Endothelial cell of umbilical vein (primary cell): ENCODE measurements at places on chromosomes 7 and 10. TPM values are rescaled to one million over a fixed set of nuclear protein-coding genes. Genes with fewer than 3 reads are reported as not detected.

Gene CYP3A7
- total RNA-seq: not detected in 2 replicates

Gene TBXAS1
- total RNA-seq: 2.3 and 4.3 TPM in 2 replicates

DNA sequence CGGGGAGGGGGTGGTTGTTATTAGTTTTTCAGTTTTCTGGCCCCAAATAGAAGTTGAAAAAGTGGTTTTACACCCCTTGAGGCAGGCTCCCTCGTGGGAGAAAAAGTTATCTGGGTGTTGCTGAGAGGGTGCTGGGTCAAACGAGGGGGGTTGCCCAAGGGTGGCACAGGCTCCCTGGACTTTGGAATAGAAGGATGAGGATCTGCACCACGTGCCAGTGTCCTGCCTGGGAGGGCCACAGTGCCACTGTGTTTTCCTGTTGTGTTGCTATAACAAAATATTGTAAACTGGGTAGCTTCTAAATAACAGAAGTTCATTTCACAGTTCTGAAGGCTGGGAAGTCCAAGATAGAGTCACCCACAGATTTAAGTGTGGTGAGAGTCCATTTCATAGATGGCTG is 181.9 kb downstream of the CXCL12 start:
- no peaks in the 10 kb centered on the region for H3K27me3 ChIP-seq
- H3K36me3 ChIP-seq: no peaks in the 10 kb centered on the region
- no peak overlapping the region for H3K27ac ChIP-seq
- no peak for DNase-seq
- no peaks in the 10 kb centered on the region for H3K4me1 ChIP-seq
- H3K4me3 ChIP-seq: no peak overlapping the region

GRCh38 chr7:50723888-50724287 is 58.8 kb downstream of the GRB10 start:
- no peaks in the 10 kb centered on the region for H3K36me3 ChIP-seq
- DNase-seq: no peak
- H3K27me3 ChIP-seq: no peaks in the 10 kb centered on the region

Gene OR2A1
- total RNA-seq: not detected in 2 replicates

DNA sequence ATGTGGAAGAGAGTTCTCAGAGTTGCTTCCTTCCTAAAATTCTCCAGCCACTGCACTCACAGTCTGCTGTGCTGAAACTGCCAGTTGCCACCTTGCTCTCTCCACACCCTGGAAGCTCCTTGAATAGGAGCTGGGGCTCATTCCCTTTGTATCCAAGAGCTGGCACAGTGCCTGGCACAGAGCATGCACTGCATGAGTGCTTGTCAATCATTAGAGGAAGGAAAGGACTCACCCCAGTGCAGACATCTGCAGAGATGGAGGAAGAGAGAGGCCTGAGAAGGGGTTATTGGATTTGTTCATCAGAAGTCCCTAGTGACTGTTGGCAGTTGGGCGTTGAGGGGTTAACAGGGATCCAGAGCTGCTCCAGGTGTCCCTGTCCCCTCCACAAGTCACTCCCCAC is 41.7 kb upstream of the DUSP5 start:
- H3K27ac ChIP-seq: no peak overlapping the region
- peaks cover 29% of the 10 kb centered on the region for H3K4me1 ChIP-seq
- DNase-seq: peak; percentile 62
- H3K36me3 ChIP-seq: no peaks in the 10 kb centered on the region
- no peak overlapping the region for H3K4me3 ChIP-seq

Gene C10orf62
- not detected in 2 replicates for total RNA-seq

Gene CYP2E1
- total RNA-seq: not detected in 2 replicates

DNA sequence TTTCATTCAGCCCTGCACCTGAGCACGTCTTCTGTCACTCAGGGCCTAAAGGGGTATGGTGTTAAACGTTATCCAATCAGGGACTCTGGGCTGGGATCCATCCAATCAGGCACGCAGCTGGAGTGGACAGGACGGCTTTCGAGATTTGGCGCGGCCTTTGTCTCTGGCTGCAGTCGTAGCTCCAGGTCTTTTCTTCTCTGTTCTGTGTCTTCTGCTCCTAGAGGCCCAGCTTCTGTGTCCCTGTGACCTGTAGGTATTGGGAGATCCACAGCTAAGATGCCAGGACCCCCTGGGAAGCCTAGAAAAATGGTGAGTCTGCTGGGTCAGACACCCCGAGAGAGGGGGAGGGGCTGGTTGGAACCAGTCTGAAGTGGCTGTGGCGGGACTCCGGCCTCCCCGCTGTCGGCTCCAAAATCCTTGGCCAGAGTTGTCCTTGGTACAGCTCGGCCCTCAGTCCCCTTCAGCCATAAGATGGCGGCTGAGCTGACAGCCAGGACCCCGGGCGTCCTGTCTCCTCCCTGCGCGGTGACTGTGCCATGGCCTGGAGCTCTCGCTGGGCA is 11.7 kb upstream of the ZNF680 start:
- no peaks in the 10 kb centered on the region for H3K36me3 ChIP-seq
- no peak overlapping the region for H3K4me3 ChIP-seq
- peak; percentile 8 for DNase-seq
- H3K4me1 ChIP-seq: no peaks in the 10 kb centered on the region
- peaks cover 3% of the 10 kb centered on the region for H3K27me3 ChIP-seq

GRCh38 chr7:36613031-36613614 is 111.2 kb downstream of the AOAH start:
- H3K27me3 ChIP-seq: no peaks in the 10 kb centered on the region
- H3K4me3 ChIP-seq: no peak overlapping the region
- no peak for DNase-seq
- no peaks in the 10 kb centered on the region for H3K4me1 ChIP-seq
- H3K27ac ChIP-seq: no peak overlapping the region

DNA sequence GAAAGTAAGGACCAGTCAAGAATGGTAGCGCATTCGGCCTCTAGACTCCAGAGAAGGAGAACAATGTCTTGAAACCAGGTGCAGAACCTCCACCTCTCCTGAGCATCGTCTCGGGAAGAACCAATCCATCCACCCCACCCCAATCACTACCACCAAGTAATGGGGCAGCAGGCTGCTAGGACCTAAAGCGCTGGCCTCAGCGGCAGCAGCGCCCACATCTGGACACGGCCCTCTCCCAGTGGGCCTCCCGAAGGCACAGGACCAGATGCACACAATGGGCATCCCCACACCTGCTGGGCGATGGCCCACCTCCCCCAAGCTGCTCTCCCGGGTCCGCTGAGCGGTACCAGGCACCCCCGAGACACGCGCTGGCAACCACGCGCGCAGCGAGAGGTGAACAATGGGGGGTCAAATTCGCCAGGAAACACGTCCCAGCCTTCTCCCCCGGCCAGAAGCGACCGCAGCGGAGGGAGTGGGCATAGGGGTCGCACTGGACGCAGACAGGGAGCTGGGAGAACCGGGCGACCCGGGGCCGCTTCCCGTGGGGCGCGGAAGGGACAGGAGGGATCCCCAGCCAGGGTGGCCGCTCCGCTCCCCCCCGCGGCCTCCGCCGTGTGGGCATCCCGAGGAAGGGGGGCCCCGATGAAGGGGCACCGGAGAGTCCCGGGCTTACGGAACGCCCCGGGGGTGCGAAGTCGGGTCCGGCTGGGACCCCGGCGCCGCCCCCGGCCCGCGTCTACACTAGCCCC is 506 bp downstream of the CTTNBP2 start:
- H3K27me3 ChIP-seq: peaks cover 42% of the 10 kb centered on the region
- peaks cover 12% of the 10 kb centered on the region for H3K4me1 ChIP-seq
- H3K4me3 ChIP-seq: peak overlapping the region; percentile 50
- H3K36me3 ChIP-seq: no peaks in the 10 kb centered on the region

Gene PRPS1L1
- not detected in 2 replicates for total RNA-seq

Gene TDRD1
- not detected in 2 replicates for total RNA-seq

- H3K4me1 ChIP-seq: peaks cover 33% of the 10 kb centered on the region
- peak overlapping the region; percentile 92 for H3K27ac ChIP-seq
- H3K4me3 ChIP-seq: no peak overlapping the region
- H3K36me3 ChIP-seq: no peaks in the 10 kb centered on the region
- peak; percentile 12 for DNase-seq
- H3K27me3 ChIP-seq: no peaks in the 10 kb centered on the region
These were observed 27.9 kb downstream of the GTF2IRD1 start for GRCh38 chr7:74481458-74482196.

DNA sequence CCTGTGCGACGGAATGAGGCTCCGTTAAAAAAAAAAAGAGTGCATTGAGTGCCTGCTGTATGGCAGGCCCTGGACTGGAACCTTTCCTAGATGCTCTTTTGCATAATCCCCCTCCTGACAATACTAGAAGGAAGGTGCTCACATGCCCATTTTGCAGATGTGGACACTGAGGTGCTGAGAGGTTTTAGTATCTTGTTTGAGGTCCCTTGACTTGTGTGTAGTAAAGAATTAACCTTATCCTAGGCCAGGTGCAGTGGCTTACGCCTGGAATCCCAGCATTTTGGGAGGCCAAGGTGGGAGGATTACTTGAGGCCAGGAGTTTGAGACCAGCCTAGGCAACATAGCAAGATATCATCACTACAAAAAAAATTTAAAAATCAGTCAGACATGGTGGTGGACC is 46.6 kb downstream of the TMEM130 start:
- H3K36me3 ChIP-seq: no peaks in the 10 kb centered on the region
- no peak overlapping the region for H3K4me3 ChIP-seq
- no peak for DNase-seq
- H3K27me3 ChIP-seq: no peaks in the 10 kb centered on the region
- no peaks in the 10 kb centered on the region for H3K4me1 ChIP-seq

Gene MCM10
- total RNA-seq: 28.7 and 31.6 TPM in 2 replicates

- H3K4me3 ChIP-seq: peak overlapping the region; percentile 70
- H3K27me3 ChIP-seq: no peaks in the 10 kb centered on the region
- H3K36me3 ChIP-seq: no peaks in the 10 kb centered on the region
- H3K4me1 ChIP-seq: peaks cover 25% of the 10 kb centered on the region
- DNase-seq: peak; percentile 70
These were observed 1.2 kb downstream of the HIPK2 start for GRCh38 chr7:139776486-139777132.

GRCh38 chr10:44385696-44386441 is 972 bp upstream of the CXCL12 start:
- H3K27ac ChIP-seq: no peak overlapping the region
- DNase-seq: no peak
- no peaks in the 10 kb centered on the region for H3K36me3 ChIP-seq

DNA sequence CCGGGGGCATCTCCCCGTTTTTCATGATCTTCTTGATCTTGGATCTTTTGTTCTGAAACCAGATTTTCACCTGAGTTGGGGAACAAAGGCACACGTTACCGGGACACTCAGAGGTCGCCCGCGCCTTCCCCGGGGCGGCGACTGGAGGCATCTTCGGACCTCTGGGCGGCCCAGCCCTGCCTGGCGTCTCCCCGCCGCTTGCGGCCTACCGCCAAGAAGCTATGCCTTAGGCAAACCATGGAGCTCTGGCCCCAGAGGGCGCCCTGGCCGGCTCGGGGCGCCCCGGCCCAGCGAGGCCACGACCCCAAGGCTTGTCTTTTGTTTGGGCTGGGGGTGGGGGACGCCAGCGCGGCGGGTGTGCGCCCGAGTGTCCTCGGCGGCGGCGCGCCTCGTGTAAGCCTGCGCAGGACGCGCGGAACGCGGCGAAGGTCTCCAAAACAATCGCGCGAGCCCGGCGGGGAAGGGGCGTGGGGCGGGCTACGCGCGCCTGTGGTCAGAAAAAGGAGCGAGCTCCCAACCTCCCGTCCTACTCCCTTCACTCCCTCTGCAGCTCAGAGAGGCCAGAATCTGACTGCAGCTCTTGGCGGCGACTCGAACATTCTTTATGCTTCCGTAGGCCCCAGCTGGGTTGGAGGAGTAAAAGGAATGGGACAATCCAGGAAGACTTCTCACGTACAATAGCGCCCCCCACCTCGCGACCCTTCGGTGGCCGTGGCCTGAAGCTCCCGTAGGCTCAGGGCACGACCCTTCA is 3.5 kb downstream of the DLX5 start:
- no peak for DNase-seq
- H3K4me1 ChIP-seq: no peaks in the 10 kb centered on the region
- no peak overlapping the region for H3K27ac ChIP-seq
- no peak overlapping the region for H3K4me3 ChIP-seq
- H3K27me3 ChIP-seq: peaks cover 98% of the 10 kb centered on the region
- H3K36me3 ChIP-seq: no peaks in the 10 kb centered on the region

Gene MMD2
- not detected in 2 replicates for total RNA-seq

Gene SEMA3A
- 1.2 and 1.7 TPM in 2 replicates for total RNA-seq

Gene CNNM1
- not detected in 2 replicates for total RNA-seq

GRCh38 chr7:103632972-103633371 is 187.0 kb upstream of the SLC26A5 start:
- no peaks in the 10 kb centered on the region for H3K27me3 ChIP-seq
- H3K4me1 ChIP-seq: peaks cover 20% of the 10 kb centered on the region
- H3K36me3 ChIP-seq: no peaks in the 10 kb centered on the region
- peak; percentile 48 for DNase-seq

DNA sequence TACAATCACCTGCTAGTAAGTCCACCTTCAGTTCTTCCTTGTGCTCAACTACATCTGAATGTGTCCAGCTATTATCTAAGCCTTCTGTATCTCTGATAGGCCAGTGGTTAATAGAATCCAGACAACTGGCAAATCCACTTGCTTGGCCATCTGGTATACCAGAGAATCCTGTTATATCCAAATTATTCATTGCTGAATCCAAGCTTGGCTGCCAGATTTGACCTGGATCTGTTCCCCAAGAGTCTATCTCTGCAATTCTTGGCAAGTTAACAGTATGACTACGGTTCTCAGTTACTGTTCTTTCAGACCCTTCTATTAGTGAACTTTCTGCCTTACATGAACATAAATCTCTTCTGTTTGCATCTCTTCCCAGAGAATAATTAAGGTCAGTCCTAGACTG is 154.6 kb upstream of the TARP start:
- H3K27me3 ChIP-seq: no peaks in the 10 kb centered on the region
- no peak overlapping the region for H3K27ac ChIP-seq
- H3K4me3 ChIP-seq: no peak overlapping the region
- H3K36me3 ChIP-seq: no peaks in the 10 kb centered on the region
- no peak for DNase-seq

GRCh38 chr7:106012935-106013439 is 49.9 kb downstream of the CDHR3 start:
- H3K27ac ChIP-seq: no peak overlapping the region
- no peak for DNase-seq
- H3K36me3 ChIP-seq: no peaks in the 10 kb centered on the region
- H3K4me1 ChIP-seq: peaks cover 2% of the 10 kb centered on the region
- H3K27me3 ChIP-seq: peaks cover 24% of the 10 kb centered on the region

- H3K4me1 ChIP-seq: no peaks in the 10 kb centered on the region
- no peak for DNase-seq
- no peak overlapping the region for H3K27ac ChIP-seq
- no peak overlapping the region for H3K4me3 ChIP-seq
These were observed 25.6 kb downstream of the PAPOLB start for GRCh38 chr7:4836206-4836661.

Gene KLLN
- 0.21 and 0.31 TPM in 2 replicates for total RNA-seq

Gene VWDE
- total RNA-seq: 0.09 and 0.11 TPM in 2 replicates

DNA sequence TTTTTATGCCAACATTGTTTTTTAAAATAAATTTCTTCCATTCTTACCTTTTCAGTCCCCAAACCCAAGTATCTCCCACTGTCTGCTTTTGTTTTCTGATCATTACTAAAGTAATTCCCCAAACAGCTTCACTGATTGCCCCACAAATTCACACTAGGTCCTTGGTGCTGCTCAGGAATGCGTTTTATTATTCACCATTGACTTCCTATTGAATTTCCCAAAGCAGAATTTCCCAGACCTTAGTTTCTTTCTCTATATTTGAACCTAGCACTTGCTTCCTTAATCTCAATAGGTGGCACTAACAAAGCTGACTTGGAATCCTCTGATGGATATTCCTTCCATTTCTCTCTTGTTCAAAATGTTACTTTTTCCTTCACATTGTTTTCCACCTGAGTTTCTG is 52.2 kb downstream of the FZD1 start:
- no peak overlapping the region for H3K4me3 ChIP-seq
- H3K27me3 ChIP-seq: no peaks in the 10 kb centered on the region
- no peak for DNase-seq

GRCh38 chr10:76522547-76522946 is 1091.1 kb downstream of the LRMDA start:
- H3K4me1 ChIP-seq: no peaks in the 10 kb centered on the region
- no peak overlapping the region for H3K27ac ChIP-seq
